ENCODE measurements at places on chromosomes 3 and 15.

DNA sequence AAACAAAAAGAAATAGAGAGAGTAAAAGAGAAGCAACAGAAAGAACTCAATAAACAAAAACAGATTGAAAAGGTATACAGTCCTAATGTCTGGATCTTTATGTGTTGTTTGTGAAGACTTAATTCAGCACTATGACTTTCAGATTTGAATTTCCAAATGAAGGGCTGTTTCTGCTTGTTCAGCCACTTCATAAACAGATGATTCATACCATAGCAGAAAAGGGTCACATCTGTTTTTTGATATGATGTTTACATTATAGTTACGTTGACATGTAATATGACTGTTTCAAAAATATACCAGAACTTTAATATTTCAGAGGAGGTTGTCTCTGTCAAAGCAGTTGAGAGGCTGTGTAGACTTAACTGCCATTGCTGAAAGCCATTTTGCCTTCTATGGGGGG lies 24.1 kb downstream of the ASB14 start:
- DNase-seq: no peak
- no peaks in the 10 kb centered on the region for H3K4me1 ChIP-seq
- H3K27me3 ChIP-seq: no peaks in the 10 kb centered on the region
- H3K36me3 ChIP-seq: peaks cover 59% of the 10 kb centered on the region
- H3K27ac ChIP-seq: no peak overlapping the region

- H3K27me3 ChIP-seq: no peaks in the 10 kb centered on the region
- no peaks in the 10 kb centered on the region for H3K4me1 ChIP-seq
Measured at GRCh38 chr15:29942143-29942542, 119.9 kb upstream of the TJP1 start.

- no peak overlapping the region for H3K27ac ChIP-seq
- DNase-seq: no peak
- H3K4me3 ChIP-seq: no peak overlapping the region
- H3K4me1 ChIP-seq: peaks cover 8% of the 10 kb centered on the region
- H3K27me3 ChIP-seq: peaks cover 15% of the 10 kb centered on the region
Measured at GRCh38 chr3:187196573-187197334, 532 bp upstream of the RTP1 start.

DNA sequence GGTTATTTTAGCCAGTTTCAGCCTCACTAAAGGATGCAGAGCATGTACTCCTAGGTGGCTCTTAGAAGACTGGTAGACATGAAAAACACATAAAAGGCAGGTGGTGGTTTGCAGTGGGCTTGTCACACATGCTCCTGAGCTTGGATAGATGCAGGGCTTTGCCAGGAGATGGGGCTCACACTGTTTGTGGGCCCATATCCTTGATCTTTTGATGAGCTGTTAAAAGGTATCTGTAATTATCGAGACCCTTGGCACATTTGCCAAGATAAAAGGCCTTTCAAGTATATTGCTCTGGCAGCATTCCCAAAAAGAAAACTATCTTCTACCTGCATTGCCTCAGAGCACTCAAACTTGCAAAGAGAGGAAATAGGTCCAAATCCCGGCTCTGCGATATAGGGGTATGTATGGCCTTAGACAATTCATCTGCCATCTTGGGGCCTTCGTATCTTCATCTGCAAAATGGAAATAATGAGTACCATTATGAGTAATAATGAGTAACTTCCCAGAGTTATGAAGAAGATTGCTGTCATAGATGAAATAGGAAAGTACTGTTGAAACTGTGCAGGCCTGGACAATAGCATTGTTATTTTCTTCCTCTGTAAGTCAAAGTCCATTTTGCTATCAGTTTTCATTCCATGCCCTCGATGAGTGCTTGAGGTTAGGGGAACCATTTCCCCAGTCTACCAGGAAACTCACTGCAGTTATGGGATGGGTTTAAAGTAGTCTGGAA lies 172.7 kb downstream of the SYNPR start:
- no peak for DNase-seq
- H3K4me1 ChIP-seq: no peaks in the 10 kb centered on the region
- H3K27me3 ChIP-seq: no peaks in the 10 kb centered on the region
- no peak overlapping the region for H3K4me3 ChIP-seq

- no peaks in the 10 kb centered on the region for H3K36me3 ChIP-seq
- H3K27me3 ChIP-seq: no peaks in the 10 kb centered on the region
- H3K4me3 ChIP-seq: no peak overlapping the region
- no peak for DNase-seq
Measured at GRCh38 chr3:36065321-36065720, 315.0 kb upstream of the STAC start.

GRCh38 chr15:48946074-48946839 lies 17.5 kb downstream of the SHC4 start:
- peaks cover 15% of the 10 kb centered on the region for H3K27me3 ChIP-seq
- H3K27ac ChIP-seq: no peak overlapping the region
- H3K4me1 ChIP-seq: peaks cover 15% of the 10 kb centered on the region
- H3K4me3 ChIP-seq: no peak overlapping the region
- no peak for DNase-seq

GRCh38 chr15:31328428-31328968 lies 1.9 kb downstream of the KLF13 start:
- peak overlapping the region; percentile 92 for H3K27ac ChIP-seq
- peak overlapping the region; percentile 91 for H3K4me3 ChIP-seq
- peaks cover 59% of the 10 kb centered on the region for H3K4me1 ChIP-seq
- no peaks in the 10 kb centered on the region for H3K27me3 ChIP-seq
- H3K36me3 ChIP-seq: peaks cover 46% of the 10 kb centered on the region

- DNase-seq: no peak
- no peak overlapping the region for H3K4me3 ChIP-seq
- peaks cover 15% of the 10 kb centered on the region for H3K4me1 ChIP-seq
- no peak overlapping the region for H3K27ac ChIP-seq
Measured at GRCh38 chr3:37308247-37308646, 133.9 kb upstream of the LRRFIP2 start.

DNA sequence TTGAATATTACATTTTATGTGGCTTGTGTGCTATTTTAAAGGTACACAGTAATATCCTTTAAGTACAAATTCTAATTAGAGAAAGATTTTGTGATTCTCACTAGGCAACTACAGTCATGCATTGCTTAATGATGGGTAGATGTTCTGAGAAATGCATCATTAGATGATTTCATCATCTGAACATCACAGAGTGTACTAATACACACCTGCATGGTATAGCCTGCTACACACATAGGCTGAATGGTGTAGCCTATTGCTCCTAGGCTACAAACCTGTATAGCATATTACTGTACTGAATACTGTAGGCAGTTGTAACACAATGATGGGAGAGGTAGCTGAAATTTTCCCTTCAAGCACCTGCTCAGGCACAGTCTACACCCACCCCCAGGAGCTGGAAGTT lies 217.4 kb upstream of the EOMES start:
- no peak overlapping the region for H3K4me3 ChIP-seq
- H3K36me3 ChIP-seq: no peaks in the 10 kb centered on the region
- no peaks in the 10 kb centered on the region for H3K4me1 ChIP-seq
- DNase-seq: no peak
- H3K27me3 ChIP-seq: no peaks in the 10 kb centered on the region
- H3K27ac ChIP-seq: no peak overlapping the region

- no peak overlapping the region for H3K4me3 ChIP-seq
- H3K27me3 ChIP-seq: no peaks in the 10 kb centered on the region
- no peaks in the 10 kb centered on the region for H3K4me1 ChIP-seq
- no peak for DNase-seq
- H3K36me3 ChIP-seq: no peaks in the 10 kb centered on the region
Measured at GRCh38 chr3:175057401-175057800, 198.3 kb downstream of the NAALADL2 start.

DNA sequence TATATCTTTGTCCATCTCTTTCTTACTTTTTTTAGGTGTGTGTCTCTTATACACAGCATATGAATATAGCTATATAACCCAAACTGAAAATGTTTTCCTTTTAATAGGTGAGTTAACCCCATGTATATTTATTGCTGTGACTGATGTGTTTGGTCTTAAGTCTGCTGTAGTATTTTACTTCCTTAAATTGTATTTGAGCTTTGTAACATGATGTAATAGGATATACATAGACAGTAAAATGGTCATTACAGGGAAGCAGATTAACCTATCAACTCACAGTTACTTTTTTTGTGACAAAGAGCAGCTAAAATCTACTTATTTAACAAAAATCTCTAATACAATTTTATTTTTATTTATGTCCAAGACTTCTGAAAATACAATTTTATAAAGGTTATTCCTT lies 51.8 kb upstream of the CDAN1 start:
- H3K27me3 ChIP-seq: no peaks in the 10 kb centered on the region
- no peaks in the 10 kb centered on the region for H3K36me3 ChIP-seq

DNA sequence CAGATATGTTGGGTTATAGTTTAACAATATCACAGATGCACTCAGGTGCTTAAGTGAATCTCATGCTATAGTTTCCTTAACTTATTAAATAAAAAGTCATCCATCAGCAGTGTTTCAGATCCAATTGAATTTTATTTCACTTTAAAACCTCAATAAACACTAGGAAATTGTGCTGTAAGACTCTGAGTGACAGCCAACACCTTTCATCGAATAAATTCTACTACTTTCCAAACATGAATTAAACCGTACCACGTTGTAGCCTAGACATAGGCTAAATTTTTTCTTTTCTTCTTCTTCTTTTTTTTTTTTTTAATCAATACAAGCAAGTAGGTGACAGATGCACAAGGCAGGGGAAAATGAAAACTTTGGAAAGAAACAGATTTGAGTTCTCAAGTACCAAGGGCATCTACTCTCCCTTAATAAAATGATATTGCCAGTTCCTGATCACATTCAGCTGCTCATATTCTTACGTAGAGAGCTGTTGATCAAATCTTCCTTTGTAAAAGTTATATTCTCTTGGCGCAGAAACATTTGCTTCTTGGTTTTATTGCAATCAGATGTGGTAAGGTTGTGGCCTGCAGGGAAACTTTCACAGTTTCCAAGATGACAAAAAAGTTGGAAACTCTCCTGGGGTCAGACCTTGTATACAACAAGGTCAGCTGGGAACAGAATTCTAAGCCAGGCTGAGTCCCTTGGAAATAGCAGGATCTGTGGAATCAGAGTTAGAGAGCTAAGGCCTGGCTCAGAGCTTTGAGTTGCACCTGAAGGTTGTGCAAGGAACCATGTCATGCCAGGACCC lies 147.7 kb downstream of the CD47 start:
- H3K27ac ChIP-seq: no peak overlapping the region
- DNase-seq: no peak
- H3K4me3 ChIP-seq: no peak overlapping the region

GRCh38 chr3:144109944-144110343 lies 138.3 kb downstream of the DIPK2A start:
- H3K27ac ChIP-seq: no peak overlapping the region
- H3K36me3 ChIP-seq: no peaks in the 10 kb centered on the region
- no peak overlapping the region for H3K4me3 ChIP-seq

DNA sequence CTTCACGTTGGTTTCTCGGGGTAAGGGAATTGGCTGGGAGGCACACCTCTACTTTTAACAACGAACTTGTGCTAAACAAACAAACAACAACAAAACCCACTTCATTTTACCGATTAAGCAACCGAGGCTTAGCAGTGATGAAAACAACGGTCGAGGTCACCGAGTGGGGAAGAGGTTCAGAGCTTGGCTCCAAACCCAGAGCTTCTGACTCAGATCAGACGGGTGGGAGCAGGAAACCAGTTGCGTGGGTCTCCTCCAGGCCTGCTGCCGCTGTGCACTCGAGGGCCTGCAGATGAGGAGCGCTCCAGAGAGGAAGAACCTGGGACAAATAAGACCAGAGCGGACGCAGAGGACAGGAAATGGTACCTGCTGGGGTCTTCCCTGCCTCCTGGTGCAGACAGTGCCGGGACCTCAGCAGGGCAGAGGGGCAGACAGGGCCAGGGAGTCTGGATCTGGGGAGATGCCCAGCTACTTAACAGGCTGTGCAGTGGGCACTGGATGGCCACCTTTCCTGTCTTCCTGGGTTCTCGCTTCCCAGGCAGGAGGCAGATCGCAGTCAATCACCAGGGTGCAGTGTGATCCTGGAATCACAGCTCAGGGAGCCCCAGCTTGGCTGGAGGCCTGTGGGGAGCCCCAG lies 99.0 kb upstream of the MEF2A start:
- no peak overlapping the region for H3K27ac ChIP-seq
- no peak overlapping the region for H3K4me3 ChIP-seq
- peak; percentile 14 for DNase-seq

DNA sequence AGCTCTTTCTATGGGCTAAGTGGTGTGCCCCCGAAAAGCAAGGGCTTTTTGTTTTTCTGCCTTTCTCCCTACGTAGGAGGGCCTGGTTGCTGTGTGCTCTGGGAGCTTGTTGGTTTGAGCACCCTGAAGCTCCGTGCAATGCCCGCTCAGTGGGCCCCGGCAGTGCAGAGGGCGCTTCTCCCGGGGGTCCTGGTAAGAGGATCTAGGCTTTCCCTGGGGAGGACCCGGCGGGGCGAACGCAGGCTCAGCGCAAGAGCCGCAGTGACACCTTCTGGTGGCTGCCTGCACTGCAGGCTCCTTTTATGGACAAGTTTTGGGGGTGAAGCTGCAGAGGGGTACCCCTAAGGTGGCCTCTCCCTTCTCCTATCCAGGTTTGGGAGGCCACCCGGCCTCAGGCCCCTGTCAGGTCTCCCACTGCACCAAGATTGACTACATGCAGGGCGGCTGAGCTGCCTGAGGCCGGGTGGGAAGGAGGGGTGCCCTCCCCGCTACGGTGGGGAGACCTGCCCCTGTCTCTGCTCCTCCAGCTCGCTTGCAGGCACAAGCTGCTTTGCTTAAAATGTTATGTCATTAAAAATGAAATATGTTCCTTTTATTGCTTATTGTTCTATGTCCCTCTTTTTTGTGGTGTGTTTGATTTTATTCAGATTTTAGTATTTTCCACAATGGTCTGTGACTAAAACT lies 387.9 kb downstream of the GABRG3 start:
- no peaks in the 10 kb centered on the region for H3K4me1 ChIP-seq
- no peaks in the 10 kb centered on the region for H3K27me3 ChIP-seq
- no peaks in the 10 kb centered on the region for H3K36me3 ChIP-seq
- no peak overlapping the region for H3K27ac ChIP-seq
- DNase-seq: no peak

DNA sequence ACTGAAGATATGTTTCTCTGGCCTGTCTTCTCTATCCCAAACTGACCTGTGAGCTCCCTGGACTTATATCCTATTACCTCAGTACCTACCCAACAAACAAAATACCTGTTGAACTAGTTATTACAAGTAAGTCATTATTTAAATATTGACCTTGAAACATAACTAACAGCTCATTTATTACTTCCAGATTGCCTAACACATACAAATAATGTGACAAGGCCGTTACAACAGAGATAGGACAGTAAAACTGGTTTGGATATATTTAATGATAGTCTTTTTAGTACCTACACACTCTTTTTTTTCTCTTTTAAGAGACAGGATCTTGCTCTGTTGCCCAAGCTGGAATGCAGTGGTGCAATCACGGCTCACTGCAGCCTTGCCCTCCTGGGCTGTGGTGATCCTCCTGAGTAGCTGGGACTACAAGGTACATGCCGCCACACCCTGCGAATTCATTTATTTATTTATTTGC lies 145.0 kb downstream of the ADAM10 start:
- H3K27ac ChIP-seq: no peak overlapping the region
- peaks cover 18% of the 10 kb centered on the region for H3K4me1 ChIP-seq

DNA sequence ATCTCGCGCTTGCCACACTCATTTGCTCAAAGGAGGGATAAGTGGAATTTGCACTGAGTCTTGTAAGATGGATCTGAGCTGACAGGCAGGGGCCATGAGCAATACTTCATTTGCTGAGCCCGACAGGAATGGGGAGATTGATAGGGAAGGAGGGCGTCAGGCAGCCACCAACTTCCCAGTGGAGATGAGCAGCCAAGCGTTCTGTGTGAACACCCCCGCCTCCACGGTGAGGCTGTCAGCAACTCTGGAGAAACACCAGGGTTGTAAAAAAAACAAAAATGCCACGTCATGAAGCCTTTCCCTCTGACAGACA lies 36.8 kb downstream of the TLE3 start:
- H3K36me3 ChIP-seq: peaks cover 46% of the 10 kb centered on the region
- no peak for DNase-seq
- H3K27me3 ChIP-seq: no peaks in the 10 kb centered on the region
- no peak overlapping the region for H3K27ac ChIP-seq
- H3K4me1 ChIP-seq: no peaks in the 10 kb centered on the region

Measured in activated CD8-positive, alpha-beta T cell treated with anti-CD3 and anti-CD28 coated beads, Interleukin-2, amount 10 ng/mL, durations not matched to agents 7 days and 5 days (primary cell).